ENCODE measurements at places on chromosomes 16 and 17.

DNA sequence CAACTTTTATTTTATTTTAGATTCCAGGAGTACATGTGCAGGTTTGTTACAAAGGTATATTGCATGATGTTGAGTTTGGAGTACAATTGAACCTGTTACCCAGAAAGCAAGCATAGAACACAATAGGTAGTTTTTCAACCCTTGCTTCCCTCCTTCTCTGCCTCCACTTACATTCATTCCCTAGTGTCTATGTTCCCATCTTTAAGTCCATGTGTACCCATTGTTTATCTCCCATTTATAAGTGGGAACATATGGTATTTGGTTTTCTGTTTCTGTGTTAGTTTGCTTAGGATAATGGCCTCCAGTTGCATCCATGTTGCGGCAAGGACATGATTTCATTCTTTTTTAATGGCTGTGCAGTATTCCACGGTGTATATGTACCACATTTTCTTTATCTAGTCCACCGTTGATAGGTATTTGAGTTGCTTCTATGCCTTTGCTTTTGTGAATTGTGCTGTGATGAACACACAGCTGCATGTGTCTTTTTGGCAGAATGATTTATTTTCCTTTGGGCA, 114.0 kb upstream of the NACA2 start:
- no peak for DNase-seq

DNA sequence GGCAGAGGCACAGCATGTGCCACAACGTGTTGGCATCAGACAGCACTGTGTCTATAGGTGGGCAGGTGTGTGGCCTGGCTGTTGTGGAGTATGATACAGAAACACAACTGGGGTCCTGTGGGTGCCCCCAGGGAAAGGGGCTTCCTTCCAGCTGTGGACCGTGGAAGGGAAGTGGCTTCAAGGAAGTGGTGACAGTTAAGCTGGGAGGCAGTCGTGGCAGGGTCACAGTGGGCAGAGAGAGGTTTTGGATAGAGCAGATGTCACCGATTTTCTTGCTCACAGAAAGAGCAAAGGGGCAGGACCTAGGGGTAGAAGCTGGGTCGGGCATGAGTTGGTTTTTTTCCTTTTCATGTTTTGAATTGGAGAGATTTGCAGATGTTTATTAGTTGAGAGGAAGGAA, 11.2 kb upstream of the ORAI3 start:
- DNase-seq: no peak

DNA sequence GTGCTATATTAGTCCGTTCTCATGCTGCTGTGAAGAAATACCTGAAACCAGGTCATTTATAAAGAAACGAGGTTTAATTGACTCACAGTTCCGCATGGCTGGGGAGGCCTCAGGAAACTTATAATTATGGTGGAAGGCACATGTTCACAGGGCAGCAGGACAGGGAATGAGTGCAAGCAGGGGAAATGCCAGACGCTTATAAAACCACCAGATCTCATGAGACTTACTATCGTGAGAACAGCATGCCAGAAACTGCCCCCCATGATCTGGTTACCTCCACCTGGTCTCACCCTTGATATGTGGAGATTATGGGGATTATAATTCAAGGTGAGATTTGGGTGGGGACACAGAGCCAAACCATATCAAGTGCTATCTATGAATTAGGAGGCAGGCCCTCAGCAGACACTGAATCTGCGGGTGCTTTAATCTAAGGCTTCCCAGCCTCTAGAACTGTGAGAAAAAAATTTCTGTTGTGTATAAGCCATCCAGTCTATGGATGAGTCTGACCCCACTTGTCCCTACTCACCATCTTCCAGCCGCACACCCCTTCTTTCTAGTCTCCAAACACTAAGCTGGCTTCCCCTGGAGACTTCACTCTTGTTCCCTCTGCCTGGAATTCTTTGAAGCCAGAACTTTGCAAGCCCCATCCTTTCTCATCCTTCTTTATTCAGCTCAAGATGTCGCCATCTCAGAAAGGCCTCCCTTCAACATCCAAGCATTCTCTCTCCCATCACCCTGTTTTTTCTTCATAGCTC, 772 bp upstream of the NUP93 start:
- no peak for DNase-seq

GRCh38 chr16:67936124-67936879, at the start of gene PSMB10:
PSMB10 (minus strand) TSS chr16:67936850; CDS start chr16:67936749, 101 bp downstream.
- peak; percentile 83 for DNase-seq

GRCh38 chr16:84643180-84643583, 5.1 kb upstream of the KLHL36 start:
- peak; percentile 50 for DNase-seq

DNA sequence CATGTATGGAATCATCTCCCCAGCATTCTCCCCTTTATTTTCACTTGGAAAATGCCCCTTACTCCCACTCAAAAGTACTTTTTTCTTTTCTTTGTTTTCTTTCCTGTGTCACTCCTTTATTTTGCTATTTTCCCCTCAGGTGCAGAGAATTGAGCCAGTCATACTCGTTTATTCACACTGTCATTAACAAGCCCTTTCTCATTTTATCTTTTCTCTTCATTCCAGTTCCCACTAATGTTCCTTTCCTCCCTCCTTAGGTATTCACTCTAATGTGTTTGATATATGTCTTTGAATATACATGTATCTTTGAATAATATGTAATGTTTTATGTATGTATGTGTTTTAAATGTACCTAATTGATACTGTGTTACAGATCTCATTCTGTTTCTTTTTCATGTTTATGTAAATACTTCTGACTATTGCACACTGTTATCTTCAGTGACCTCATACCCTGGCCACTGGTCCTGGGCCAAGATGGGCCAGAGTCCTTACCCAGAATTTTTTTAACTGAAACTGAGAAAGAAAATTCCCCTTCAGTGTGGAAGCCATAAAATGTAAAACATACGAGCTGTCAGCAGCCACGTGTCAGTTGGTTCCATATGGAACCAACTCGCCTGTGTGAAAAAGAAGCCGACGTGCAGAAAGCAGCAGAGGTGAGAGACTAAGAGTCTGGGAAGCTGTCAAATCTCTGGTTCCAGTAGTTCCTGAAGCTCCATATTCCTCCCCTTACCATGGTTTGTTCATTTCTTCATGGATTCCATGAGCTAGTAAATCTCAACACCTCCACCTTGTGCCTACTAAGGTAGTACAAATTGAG, 5.8 kb downstream of the SRR start:
- DNase-seq: no peak

DNA sequence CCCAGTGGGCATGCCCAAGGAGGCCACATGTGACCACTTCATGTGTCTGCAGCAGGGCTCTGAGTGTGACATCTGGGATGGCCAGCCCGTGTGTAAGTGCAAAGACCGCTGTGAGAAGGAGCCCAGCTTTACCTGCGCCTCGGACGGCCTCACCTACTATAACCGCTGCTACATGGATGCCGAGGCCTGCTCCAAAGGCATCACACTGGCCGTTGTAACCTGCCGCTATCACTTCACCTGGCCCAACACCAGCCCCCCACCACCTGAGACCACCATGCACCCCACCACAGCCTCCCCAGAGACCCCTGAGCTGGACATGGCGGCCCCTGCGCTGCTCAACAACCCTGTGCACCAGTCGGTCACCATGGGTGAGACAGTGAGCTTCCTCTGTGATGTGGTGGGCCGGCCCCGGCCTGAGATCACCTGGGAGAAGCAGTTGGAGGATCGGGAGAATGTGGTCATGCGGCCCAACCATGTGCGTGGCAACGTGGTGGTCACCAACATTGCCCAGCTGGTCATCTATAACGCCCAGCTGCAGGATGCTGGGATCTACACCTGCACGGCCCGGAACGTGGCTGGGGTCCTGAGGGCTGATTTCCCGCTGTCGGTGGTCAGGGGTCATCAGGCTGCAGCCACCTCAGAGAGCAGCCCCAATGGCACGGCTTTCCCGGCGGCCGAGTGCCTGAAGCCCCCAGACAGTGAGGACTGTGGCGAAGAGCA, 4.4 kb downstream of the WFIKKN2 start:
- DNase-seq: no peak
